ENCODE measurements at places on chromosomes 5 and 9.

DNA sequence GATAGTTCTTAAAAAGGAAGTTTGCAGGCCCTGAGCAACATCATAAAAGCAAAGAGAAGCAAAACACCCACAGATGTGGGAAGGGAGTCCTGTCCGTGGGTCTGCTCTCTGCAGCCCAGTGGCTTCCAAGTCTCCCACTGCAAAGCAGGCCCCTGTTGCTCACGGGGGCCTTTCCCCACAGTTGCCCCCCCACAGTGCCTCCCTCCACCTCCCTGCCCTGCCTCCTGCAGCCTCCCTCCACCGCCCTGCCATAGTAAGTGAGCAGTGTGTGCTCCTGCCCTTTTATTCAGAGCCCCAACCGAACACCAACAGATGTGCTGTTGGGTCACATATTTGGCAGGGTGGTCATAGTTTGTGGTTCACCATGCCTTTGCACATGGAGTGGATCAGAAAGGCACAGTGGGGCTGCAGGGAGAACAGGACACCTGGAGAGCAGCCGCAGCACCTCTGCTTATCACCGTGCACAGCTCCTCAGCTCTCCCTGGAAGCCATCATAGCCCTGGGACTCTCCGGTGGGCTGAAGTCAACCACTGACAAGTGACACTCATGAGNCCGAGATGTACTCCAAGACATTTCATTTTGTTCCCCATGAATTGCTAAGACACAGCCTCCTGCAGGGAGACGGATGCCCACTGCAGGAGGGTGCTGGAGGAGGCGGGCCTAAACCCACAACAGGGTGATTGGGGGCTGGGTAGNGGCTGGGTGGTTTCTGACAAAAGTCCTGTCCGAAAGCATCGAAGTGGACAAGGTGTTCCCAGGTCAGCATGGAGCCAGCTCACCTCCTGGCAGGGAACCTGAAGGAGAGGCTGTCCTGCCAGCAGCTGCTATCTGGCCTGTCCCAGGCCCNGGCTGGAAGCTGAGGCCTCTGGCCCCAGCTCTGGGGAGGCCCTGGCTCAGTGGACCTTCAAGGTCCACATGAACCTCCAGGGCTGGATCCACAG lies 278.9 kb downstream of the GADD45G start:
- no peak for DNase-seq

GRCh38 chr5:136020001-136020382 lies 8.8 kb upstream of the TGFBI start:
- DNase-seq = no peak

GRCh38 chr5:177471610-177472356 lies 1.7 kb downstream of the DBN1 start:
- no peak for DNase-seq

DNA sequence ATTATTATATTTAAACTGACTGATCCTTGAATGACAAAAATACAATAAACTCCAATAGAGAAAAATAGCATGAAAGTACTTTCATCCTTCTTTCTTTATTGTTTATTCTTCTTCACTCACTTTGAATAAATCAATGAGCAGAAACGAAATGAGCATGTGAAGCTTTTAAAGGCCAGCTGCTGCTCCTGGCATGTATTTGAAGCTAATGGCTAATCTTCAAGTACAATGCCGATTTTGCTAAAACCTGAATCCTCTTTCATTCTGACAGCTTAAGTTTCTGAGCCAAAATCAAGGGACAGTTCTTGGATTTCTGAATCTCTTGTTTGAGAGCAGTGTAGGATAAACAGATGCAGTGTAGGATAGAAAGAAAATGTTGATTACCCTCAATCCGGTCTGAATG lies 237.3 kb downstream of the CDH10 start:
- DNase-seq = peak; percentile 2

- DNase-seq = no peak
Observed at GRCh38 chr5:51271261-51271660, 112.0 kb upstream of the ISL1 start.

- DNase-seq = no peak
Observed at GRCh38 chr5:4387290-4387689, 752.8 kb upstream of the ADAMTS16 start.
